ENCODE measurements at places on chromosomes 1 and 21.

DNA sequence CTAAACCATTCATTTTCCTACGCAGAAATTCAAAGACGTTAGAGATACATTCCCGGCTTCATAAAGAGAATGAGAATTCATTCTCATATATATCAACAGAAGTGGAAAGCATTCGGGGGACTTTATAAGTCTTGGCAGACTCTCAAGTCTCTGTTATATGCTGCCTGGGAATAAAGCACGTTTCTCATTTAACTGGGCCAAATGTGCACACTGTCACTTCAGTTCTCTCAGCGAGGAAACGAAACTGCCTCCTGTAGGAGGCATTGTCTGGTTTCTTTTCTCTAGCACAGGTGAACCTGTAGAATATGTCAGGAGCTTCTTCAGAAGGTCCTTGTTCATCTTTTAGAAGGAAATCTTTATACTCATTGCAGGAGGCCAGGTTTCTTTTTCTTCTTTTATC is 367.6 kb downstream of the PTBP2 start:
- DNase-seq: no peak

- DNase-seq: no peak
These were observed 4.3 kb upstream of the CELA2A start for GRCh38 chr1:15452216-15452615.

DNA sequence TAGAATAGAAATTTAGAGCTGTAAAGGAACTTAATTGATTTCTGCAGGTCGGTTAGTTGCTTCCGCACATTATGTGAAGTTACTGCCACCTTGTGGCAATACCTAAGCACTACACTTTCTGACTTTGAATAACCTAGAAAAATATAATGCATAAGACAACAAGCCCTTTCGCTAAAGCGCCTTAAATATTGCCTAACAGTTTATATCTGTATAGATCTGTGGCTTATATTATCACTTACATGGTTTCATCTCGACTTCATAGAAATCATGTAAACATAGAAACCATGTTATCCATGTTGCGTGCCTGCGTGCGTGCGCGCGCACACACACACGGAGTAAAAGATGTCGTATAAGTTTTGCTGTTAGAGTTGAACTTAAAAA is 10.9 kb upstream of the IFI16 start:
- peak; percentile 49 for DNase-seq

DNA sequence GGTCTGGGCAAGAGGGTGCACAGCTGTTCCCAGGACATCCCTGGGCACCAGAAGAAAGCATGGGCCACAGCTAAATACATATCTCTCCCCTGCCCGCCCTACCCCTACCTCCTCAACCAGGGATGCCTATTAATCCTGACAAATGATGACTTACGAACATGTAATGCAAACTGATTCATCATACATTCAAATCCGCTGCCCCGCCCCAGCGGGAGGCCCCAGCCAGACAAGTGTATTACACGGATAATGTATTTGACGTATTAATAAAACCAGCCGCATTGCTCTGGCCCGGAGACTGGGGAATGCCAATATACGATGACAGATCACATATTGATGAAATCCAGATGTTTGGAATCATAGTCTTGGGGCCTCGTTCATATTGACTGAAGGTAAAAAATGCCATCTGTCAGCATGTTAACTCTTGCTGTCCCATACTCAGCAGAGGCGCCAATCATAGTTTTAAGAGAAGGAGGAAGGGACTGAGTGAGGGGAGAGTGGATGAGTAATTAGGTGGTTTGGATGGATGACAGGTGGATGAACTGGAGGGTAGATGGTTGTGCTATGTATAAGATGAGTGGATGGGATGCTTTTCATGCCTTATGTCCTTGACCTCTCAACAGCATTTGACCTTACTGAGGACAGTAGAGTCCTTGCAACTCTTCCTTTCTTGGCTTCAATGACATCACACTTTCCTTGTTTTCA is 68.2 kb downstream of the TMEM53 start:
- DNase-seq: peak; percentile 54
